Fibroblast of lung (primary cell): ENCODE measurements at places on chromosomes 13 and 19.

DNA sequence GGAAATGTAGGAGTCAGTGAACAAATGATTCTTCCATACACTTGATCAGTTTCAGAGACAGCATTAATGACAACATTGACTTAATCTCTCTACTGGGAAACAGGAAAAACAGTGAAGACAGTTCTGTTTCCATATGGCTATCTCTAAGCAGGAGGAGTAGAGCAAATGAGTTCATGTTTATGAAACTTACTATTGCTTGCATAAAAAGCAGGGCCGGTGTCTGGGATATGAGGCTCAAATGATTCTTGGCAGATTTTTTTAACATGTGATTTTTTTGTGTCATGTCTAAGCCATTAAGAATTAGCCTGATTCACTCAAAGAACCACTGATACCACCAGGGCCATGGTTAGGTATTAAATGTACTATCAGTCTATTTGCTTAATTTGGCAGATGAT, 141.9 kb downstream of the SLC7A1 start:
- no peak for DNase-seq

DNA sequence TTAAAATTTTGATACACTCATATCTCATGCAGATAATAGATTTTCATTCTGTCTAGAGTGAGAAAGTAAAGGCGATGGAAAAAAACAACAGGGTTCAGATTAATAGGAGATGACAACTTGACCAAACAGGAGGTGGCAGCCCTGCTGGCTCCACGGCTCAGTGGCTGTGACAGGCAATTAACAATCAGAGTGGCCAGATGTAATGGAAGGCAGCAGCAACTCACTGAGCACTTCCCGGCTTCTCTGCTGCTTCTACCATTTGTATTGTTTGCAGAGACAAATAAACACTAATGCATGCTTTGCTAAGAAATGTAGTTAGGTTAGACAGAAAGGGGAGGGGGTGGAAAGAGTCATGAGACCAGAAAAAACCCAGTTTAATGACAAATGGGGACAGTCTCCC, 473.0 kb upstream of the SLC10A2 start:
- no peak for DNase-seq

GRCh38 chr13:111948811-111949210, 118.1 kb upstream of the SOX1 start:
- no peak for DNase-seq

DNA sequence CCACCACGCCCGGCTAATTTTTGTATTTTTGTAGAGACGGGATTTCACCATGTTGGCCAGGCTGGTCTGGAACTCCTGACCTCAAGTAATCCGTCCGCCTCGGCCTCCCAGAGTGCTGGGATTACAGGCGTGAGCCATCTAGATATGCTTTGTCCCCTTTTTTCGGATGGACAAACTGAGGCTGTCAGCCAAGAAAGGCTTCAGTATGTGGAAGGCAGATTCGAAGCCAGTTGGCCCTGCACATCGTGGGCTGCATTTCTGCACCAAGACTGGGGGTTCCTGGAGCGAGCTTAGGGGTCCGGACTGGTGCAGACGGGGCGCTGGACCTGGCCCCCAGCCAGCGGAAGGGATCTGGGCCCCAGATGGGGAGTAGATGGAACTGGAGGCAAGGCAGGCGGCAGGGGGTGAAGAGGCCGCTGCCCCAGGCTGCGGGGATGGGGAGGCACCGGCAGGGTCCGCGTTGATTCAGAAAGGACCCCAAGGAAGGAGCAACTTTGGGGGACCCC, 9.7 kb upstream of the JUND start:
- DNase-seq: no peak

DNA sequence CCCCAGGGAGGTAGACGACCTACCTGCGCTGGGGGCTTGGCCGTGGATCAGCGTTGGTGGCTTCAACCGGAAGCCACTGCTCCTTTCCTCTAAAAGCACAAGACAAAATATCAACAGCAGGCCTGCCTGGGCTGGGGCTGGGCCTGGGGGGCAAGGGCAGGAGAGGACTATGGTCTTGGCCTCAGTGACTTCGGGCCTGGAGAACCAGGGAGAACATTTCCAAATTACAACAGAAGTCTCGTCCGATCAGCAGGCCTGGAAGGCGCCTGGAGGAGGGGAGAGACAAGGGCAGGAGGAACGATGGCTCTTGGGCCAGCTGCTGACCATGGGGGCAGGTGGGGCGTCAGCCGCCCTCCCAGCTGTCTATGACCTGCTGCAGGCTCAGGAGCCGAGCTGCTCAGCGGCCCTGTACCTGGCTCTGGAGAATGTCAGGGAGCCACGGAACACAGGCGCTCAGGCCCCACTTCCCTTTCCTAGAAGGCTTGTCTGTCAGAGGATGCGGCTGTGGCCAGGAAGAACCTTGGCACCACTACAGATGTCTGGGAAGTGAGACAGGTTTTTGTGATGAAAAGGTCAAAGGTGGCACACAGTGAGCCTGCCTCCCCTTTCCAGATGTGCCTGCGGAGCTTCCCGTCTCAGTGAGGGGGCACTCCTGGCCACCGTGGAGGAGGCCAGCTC, 19.5 kb downstream of the CAPS start:
- no peak for DNase-seq

DNA sequence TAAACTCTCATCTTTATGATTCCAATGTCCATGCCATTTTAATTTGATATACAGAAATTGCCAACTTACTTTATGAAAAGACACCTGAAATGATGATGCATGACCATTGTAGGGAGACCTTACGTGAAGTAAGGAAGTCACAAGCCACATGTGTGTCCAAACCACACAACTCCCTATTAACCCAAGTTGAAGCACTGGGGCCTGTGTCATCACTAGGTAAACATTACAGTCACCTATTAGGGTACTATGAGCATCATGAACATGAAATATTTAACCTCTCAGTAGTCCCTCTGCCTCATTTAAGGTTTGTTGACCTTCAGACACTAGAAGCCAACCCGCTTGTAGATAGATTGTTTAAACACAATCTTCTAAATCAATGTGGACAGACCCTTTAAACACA, 576.9 kb downstream of the IRS2 start:
- no peak for DNase-seq

GRCh38 chr19:32599736-32600157, 18.8 kb downstream of the PDCD5 start:
- peak; percentile 58 for DNase-seq

- peak; percentile 22 for DNase-seq
These were observed 675.3 kb upstream of the SGCG start for GRCh38 chr13:22505489-22505888.

DNA sequence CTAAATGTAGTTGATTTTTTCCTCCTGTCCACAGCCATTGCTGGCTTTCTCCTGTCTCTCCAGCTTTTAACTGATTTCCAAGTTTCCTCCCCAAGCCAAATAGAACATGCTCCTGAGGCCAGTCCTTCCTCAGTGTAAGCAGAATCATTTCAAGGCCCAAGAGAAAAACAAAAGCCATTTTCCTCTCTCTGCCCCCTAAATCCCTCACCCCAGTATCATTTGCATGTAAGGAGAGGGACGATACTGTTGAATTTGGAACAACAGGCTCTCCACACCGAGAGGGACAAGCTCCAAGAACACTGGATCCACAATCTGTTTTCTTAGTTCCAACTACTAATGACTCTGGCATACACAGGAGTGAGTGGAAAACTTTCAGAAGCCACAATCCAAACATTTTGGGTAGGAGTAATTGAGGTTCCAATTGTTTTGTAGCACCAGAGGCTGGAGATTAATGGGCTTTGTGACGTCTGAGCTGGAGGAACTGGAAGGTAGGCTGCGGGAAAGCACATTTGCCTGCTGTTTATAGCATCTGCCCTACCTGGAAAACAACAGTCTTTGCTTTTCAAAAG, 156.8 kb downstream of the FLT1 start:
- DNase-seq: no peak

DNA sequence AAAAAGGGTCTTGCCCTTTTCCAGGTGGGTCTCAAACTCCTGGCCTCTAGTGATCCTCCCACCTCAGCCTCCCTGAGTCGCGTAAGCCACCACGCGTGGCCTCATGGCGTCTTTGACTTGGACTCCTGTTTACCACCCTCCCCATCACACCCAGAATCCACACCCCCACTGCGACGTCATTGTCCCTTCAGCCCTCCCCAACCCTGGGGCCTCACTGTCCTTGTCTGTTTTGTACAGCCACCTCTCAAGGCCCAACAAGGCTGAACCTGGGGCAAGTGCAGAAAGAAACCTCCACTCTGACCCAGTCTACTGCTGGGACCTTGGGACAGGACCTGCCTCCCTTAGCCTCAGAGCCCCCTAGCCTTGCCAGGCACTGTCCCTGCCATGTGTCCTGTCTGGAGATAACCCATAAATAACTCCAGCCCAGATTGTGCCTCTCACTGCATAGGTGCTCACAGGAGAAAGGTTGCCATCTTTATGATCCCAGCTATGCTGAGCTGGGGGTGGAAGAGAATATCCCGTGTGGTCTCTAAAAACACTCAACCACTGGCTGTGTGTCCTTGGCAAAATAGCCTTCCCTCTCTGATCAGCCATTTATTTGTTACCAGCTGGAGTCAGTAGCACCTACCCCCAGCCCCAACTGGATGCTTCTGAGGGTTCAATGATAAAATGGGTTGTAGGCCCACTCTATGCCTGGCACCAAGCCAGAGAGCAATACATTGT, 1.8 kb upstream of the IFI30 start:
- no peak for DNase-seq

DNA sequence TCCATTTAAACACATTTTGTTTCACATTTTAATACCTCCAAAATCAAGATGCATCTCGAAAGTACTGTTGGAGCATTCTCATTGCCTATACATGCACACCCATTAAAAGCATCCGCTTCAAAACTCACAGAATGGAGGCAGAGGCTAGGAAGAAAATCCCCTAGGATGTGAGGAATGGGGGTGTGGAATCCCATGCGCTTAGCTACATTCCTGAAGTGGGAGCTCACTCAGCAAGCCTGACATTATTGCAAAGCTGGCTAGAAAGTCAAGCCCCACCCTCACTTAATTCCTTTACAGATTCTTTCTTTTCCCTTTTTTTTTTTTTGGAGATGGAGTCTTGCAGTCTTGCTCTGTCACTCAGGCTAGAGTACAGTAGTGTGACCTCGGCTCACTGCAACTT, 4.6 kb upstream of the FAM32A start:
- DNase-seq: peak; percentile 70

GRCh38 chr19:55877211-55877610, 40.9 kb downstream of the NLRP4 start:
- DNase-seq: no peak

DNA sequence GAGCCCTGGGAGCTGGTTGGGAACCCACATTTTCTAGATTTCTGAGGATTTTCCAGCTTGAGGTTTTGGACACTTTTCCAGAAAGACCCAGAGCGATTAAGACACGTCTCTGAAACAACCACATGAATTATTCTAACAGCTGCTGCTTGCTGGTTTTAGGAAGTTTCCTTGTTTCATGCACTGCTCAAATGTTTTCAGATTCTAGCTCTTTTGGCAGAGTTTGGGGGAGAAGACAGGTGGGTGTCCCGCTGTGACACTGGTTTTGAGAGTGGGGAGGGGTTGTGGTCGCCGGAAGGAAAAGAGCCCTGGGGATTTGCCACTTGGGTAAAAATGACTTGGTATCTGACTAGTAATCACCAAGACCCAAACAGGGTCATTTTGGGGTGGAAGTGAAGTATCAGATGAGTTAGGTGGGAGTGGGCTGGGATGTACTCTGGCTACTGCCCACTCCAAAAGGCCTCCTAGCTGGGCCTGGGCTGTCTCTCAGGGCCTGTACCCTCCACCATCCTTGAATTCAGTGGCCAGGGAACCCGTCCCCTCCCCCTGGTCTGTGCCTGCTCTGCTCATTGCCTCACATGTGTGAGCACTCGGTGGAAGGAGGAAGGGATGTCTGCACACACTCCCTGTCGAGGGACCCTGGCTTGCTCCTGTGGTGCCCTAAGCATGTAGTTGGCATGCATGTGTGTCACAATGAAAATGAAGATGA, 13.2 kb downstream of the GATAD2A start:
- no peak for DNase-seq

DNA sequence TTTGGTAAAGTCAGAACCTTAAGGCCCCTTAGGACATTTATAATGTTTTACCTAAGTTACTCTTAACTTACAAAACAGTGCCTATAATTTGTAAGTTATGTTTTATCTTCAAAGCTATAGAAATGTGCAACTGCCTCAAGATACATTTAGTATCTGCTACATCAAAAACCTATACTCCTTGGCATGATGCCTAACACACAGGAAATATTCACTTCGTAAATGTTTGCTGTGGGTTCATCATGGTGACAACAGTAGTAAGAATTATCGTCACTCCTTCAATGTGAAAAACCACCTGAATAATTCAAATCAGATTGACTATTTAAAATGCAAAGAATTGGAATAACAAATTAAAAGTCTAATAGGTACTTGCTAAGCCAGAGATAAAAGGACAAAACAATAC, 184.1 kb downstream of the DIAPH3 start:
- no peak for DNase-seq

DNA sequence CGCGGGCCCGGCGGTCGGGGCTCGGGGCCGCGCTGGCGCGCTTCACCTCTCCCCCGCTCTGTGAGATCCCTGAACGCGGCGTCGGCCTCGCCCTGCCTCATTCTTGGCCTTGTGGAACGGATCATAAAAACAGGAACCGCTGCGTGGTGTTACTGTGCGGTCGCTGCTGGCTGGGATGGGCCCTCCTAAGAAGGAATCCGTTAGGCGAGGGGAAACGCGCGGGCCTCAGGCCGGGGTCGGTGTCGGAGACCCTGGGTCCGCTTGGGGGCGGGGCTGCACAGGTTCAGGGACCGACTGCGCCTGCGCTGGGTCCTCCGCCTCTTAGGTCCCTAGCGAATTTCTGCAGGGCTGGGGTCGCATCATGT, 381 bp downstream of the CKAP2 start:
- peak; percentile 67 for DNase-seq

DNA sequence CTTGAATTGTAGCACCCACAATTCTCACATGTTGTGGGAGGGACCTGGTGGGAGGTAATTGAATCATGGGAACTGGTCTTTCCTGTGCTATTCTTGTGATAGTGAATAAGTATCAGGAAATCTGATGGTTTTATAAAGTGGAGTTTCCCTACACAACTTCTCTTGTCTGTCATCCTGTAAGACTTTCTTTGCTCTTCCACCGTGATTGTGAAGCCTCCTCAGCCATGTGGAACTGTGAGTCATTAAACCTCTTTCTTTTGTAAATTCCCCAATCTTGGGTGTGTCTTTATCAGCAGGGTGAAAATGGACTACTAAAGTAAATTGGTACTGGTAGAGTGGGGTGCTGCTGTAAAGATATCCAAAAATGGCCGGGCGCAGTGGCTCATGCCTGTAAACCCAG, 215.6 kb downstream of the LIG4 start:
- DNase-seq: no peak

DNA sequence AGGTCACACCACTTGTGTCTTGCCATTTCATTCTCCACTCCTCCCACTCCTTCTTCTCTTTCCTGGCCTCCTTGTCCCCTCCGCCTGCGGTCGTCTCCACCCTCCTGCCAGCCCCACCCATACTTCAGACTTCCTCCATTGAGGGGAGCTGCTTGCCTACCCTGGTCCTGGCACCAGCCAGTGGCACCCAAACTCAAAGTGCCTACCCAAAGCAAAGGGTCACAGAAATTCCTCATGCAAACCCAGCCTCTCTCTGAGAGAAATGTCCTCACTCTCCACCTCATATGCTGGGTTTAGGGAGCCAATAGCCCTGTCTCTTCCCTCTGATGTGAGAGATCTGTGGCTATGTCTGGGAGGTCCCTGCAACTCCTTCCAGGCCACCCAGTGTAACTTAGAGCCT, 109.6 kb downstream of the TEX26 start:
- DNase-seq: no peak

- DNase-seq: no peak
These were observed 160.6 kb upstream of the SOX1 start for GRCh38 chr13:111906306-111906705.

- DNase-seq: no peak
These were observed 583 bp downstream of the PCDH8 start for GRCh38 chr13:52847682-52848432.
